ENCODE measurements at places on chromosomes 11 and 22.

DNA sequence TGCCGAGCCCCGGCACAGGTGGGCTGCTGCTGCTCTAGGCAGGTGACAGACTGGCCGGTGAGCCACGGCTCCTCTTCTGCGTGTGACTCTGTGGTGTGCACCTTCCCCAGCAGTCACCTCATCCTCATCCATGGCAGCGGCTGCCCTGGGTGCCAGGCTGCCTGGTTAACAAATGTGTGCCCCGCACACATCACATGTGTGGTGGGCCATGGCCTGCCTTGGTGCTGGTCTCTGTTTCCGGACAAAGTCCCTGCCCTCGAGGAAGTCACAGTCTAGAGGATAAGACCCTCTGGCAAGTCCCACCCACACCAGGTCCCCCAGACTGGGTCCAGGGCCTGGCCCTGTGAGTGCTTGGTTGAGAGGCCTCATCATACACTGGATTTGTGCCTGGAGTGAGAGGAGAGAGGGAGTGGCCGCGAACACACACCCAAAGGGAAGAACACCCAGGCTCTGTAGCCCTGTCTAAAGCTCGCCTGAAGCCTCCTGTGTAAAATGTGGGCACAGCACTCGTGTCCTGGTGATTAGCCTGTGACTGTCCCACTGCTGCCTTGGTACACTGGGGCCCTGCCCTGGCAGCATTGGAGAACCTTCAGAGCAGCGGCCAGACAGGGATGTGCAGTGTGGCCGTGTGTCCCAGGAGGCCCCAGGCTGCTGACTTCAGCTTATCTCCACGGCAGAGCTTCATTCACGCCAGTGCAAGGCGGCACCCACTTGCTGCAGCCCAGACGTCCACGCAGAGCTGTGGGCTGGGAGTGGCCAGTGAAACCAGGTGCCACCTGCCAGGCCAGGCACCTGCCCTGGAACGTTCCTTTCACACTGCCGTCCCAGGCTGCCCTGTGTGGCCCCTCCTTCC lies 269.9 kb downstream of the TBC1D22A start:
- no peak overlapping the region for H3K4me3 ChIP-seq
- H3K27me3 ChIP-seq, result no peaks in the 10 kb centered on the region
- H3K36me3 ChIP-seq, result peaks cover 32% of the 10 kb centered on the region
- no peak overlapping the region for H3K27ac ChIP-seq
- no peaks in the 10 kb centered on the region for H3K4me1 ChIP-seq

DNA sequence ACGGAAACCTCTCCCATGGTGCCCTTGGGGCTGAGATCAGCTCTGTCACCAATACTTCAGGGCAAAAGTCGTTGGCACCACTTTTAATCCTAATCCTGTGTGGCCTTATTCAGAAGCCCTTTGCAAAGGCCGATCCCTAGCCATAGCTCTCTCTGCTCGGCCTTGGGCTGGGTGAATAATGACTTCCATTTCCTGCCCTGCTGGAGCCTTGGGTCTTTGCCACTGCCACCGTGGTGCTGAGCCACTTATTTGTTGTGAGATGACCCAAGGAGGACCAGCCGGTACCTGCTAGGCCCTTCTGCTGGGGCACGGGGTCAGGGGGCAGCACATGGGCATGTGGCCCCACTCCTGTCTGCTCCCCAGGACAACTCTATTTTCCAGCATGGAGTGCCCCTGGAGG lies 188.2 kb downstream of the ST3GAL4 start:
- H3K36me3 ChIP-seq, result no peaks in the 10 kb centered on the region
- H3K27me3 ChIP-seq, result peaks cover 28% of the 10 kb centered on the region
- H3K27ac ChIP-seq, result no peak overlapping the region
- H3K4me1 ChIP-seq, result no peaks in the 10 kb centered on the region
- H3K4me3 ChIP-seq, result no peak overlapping the region

- H3K36me3 ChIP-seq, result no peaks in the 10 kb centered on the region
- no peak overlapping the region for H3K4me3 ChIP-seq
- no peaks in the 10 kb centered on the region for H3K4me1 ChIP-seq
- DNase-seq, result no peak
These were observed 155.1 kb downstream of the LDLRAD3 start for GRCh38 chr11:36098853-36099375.

- H3K4me1 ChIP-seq, result peaks cover 35% of the 10 kb centered on the region
- H3K36me3 ChIP-seq, result no peaks in the 10 kb centered on the region
- peaks cover 52% of the 10 kb centered on the region for H3K27me3 ChIP-seq
These were observed 16.5 kb upstream of the APOBEC3A start for GRCh38 chr22:38940811-38941384.

DNA sequence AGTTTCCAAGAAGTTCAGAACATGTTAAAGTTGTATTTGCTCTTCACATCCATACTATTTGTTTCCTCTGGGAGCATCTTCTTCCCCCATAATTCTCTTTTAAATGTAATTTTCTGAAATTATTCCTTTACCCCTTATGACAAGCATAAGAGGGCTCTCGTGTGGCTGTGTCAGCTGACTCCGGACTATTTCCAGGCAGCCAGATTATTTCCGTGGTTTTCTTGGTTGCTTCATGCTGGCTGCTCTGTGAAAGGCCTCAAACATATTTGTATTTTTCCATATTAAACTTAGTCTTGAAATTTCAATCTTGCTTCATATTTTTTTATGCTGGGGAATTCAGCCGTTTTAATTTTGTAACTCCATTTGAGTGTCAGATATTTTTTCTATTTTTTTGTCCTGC lies 2.8 kb upstream of the MMP1 start:
- no peak for DNase-seq
- H3K36me3 ChIP-seq, result no peaks in the 10 kb centered on the region
- H3K27ac ChIP-seq, result no peak overlapping the region
- peaks cover 8% of the 10 kb centered on the region for H3K27me3 ChIP-seq
- H3K4me3 ChIP-seq, result no peak overlapping the region

- no peak for DNase-seq
- H3K27ac ChIP-seq, result no peak overlapping the region
- H3K27me3 ChIP-seq, result peaks cover 4% of the 10 kb centered on the region
These were observed 89.1 kb downstream of the CELSR1 start for GRCh38 chr22:46448333-46448732.

DNA sequence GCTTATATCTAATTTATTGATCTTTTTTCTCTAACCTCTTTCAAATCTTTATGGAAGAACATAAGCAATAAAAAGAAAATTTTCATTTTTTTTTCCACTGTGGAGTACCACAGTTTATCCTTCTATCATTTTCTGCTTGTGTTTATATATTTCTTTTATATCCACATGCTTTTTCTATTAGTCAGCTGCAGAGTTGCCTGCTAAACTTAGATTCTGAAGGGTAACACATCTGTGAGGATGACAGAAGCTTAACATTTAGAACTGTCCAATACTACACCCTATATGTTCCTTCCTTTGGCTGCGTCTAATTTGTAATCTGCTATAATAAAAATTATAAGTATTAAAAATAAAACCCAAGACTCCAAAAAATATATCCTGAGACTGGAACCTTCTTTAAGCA lies 20.8 kb downstream of the CCDC90B start:
- H3K27me3 ChIP-seq, result no peaks in the 10 kb centered on the region
- H3K4me1 ChIP-seq, result peaks cover 17% of the 10 kb centered on the region
- no peak for DNase-seq
- H3K4me3 ChIP-seq, result no peak overlapping the region
- H3K27ac ChIP-seq, result no peak overlapping the region
- H3K36me3 ChIP-seq, result peaks cover 84% of the 10 kb centered on the region

GRCh38 chr22:22897091-22897490 lies 9.5 kb downstream of the IGLL5 start:
- peaks cover 15% of the 10 kb centered on the region for H3K27me3 ChIP-seq
- H3K27ac ChIP-seq, result no peak overlapping the region
- no peak overlapping the region for H3K4me3 ChIP-seq
- no peaks in the 10 kb centered on the region for H3K4me1 ChIP-seq
- no peaks in the 10 kb centered on the region for H3K36me3 ChIP-seq
- no peak for DNase-seq

DNA sequence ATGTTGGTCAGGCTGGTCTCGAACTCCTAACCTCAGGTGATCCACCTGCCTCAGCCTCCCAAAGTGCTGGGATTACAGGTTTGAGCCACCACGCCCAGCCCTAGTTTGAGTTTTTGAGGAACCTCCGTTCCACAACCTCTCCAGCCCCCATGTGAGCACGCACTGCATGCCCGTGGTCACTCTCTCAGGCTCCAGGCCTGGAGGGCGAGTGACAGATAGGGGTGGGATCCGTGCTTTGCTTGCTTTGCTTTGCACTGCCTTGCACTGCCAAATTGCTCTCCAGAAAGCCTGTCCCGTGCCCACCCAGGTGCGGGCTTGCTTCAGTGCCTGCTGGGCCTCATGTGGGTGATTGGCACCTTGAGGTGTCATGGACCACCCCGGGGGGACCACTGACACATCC lies 29.9 kb downstream of the FGF4 start:
- H3K36me3 ChIP-seq, result no peaks in the 10 kb centered on the region
- no peak for DNase-seq
- H3K4me1 ChIP-seq, result no peaks in the 10 kb centered on the region
- no peak overlapping the region for H3K27ac ChIP-seq

- DNase-seq, result no peak
- no peak overlapping the region for H3K27ac ChIP-seq
- no peak overlapping the region for H3K4me3 ChIP-seq
- H3K4me1 ChIP-seq, result peaks cover 9% of the 10 kb centered on the region
- H3K27me3 ChIP-seq, result peaks cover 26% of the 10 kb centered on the region
These were observed 1168.1 kb downstream of the LRRC4C start for GRCh38 chr11:40291329-40291728.

- no peak for DNase-seq
- H3K4me3 ChIP-seq, result no peak overlapping the region
- no peaks in the 10 kb centered on the region for H3K36me3 ChIP-seq
- H3K27ac ChIP-seq, result no peak overlapping the region
- no peaks in the 10 kb centered on the region for H3K27me3 ChIP-seq
These were observed 495.2 kb upstream of the CADM1 start for GRCh38 chr11:115999437-115999836.

DNA sequence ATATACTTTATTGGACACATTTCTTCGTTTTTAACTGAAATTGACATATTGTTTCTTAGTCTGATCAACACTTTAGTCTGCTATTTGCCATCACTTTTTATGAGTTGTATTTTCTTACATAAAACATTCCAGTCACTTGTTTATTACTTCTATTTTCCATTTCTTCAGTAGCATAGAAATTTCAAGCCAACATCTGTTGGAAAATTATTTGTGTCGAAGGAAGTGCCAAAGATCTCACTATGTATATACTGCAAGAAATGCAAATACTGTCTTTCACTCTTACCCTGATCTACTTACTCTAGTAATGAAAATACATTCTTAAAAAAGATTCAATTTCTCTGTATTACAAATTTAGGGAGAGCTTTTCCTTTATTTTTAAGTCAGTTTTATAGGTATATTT lies 105.9 kb downstream of the SLC17A6 start:
- peaks cover 12% of the 10 kb centered on the region for H3K27me3 ChIP-seq
- no peaks in the 10 kb centered on the region for H3K4me1 ChIP-seq
- no peaks in the 10 kb centered on the region for H3K36me3 ChIP-seq
- DNase-seq, result no peak
- H3K4me3 ChIP-seq, result no peak overlapping the region

GRCh38 chr11:128434411-128434810 lies 152.9 kb downstream of the ETS1 start:
- H3K4me1 ChIP-seq, result peaks cover 13% of the 10 kb centered on the region
- H3K27ac ChIP-seq, result no peak overlapping the region
- no peaks in the 10 kb centered on the region for H3K27me3 ChIP-seq

GRCh38 chr22:27075891-27076290 lies 418.5 kb downstream of the MIAT start:
- no peak overlapping the region for H3K4me3 ChIP-seq
- H3K36me3 ChIP-seq, result no peaks in the 10 kb centered on the region
- H3K27me3 ChIP-seq, result peaks cover 26% of the 10 kb centered on the region
- no peak for DNase-seq
- no peaks in the 10 kb centered on the region for H3K4me1 ChIP-seq

DNA sequence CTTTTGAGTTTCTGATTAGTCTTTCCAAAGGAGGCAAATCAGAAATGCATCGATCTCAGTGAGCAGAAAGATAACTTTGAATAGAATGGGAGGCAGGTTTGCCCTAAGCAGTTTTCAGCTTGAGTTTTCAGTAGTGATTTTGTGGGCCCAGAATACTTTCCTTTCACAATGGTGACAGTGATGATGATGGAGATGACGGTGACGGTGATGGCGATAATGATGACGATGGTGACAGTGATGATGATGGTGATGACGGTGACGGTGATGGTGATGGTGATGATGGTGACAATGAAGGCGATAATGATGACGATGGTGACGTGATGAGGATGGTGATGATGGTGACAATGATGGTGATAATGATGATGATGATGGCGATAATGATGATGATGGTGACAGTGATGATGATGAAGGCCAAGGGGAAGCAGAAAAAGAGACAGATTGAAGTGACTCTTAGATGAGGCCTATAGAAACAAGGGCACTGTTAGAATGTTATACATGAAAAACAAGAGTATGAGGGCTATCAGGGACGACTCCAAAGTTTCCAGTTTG lies 153.4 kb upstream of the B3GAT1 start:
- no peaks in the 10 kb centered on the region for H3K36me3 ChIP-seq
- no peaks in the 10 kb centered on the region for H3K4me1 ChIP-seq
- no peak overlapping the region for H3K4me3 ChIP-seq
- H3K27me3 ChIP-seq, result peaks cover 4% of the 10 kb centered on the region

- H3K27me3 ChIP-seq, result no peaks in the 10 kb centered on the region
- DNase-seq, result peak; percentile 76
- H3K27ac ChIP-seq, result peak overlapping the region; percentile 97
- H3K36me3 ChIP-seq, result peaks cover 4% of the 10 kb centered on the region
These were observed 2.9 kb upstream of the BID start for GRCh38 chr22:17777005-17777716.

DNA sequence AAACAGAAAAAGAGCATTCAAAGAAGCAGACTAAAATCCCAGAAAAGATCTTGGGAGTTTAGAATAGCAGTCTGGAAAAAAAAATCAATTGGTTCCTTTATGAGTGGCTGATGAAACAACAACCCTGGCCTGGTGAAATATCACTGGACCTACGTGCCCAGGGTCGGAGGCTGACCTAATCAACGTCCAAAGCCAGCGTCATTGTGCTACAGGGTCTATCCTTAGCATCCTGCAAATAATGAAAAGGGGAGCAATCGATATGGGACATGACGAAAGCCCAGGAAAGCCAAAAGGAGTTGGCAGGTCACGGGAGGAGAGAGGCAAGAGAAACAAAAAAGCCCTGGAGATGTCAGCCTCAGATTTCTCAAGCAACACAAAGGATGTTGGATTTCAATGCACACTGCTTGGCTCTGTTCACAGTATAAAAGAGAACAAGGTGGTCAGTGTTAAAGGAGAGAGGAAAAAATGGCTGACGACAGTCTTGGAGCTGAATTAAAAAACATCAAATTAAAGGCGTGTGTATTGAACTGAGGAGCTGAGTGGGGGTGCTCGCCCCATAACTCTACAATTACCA lies 148.8 kb downstream of the BLID start:
- no peak overlapping the region for H3K4me3 ChIP-seq
- DNase-seq, result no peak
- H3K27ac ChIP-seq, result no peak overlapping the region
- no peaks in the 10 kb centered on the region for H3K4me1 ChIP-seq

Data from activated T-cell treated with anti-CD3 and anti-CD28 coated beads, Interleukin-2, amount 50 U/mL, for 24 hours (primary cell).